ENCODE measurements at places on chromosomes 2 and 18.

DNA sequence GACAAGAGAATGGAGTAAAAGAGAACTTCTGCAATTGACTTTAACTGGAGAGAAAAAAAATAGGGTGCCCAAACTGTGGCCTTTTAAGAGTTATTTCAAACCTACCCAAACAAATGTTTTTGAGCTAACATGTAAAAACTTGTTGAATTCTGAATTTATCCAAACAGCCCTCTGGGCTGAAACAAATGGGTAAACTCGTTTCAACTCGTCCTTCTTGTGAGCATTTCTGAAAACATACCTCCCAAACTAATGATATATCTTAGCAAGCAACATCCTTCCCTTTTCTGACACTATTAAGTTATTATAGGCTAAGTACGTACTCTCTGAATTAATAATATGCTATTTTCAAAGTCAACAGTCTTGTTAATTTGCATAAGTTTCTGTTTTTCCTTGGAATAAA lies 793.0 kb upstream of the ACVR2A start:
- DNase-seq = no peak

DNA sequence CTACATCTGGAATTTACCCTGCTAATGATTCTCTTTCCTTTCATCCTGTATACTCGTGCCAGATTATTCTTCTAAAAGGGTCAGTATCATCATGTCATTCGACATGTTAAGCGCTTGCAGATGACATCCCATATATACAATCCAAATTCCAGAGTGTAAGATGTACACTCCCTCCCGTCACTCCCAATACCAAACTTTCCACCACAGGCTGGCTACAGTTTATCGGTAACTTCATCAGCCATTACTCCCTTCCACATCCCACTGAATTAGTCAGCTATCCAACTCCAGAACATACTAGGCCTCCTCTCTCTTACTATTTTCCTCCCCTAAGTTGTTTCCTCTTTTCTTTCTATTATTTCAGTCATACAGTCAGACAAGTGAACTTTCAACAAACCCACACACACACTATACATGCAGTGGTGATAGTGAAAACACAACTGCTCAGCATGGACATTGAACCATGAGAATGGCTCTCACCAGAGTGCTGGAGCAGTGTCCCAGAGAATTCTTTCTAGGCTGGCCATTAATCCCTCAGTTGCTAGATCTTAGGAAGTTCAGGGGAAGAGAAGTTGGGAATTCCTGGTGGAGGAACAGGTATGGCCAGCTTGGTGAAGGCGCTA lies 10.6 kb upstream of the NMI start:
- no peak for DNase-seq

- no peak for DNase-seq
Measured at GRCh38 chr2:238055841-238056240, 5.0 kb upstream of the SCLY start.

DNA sequence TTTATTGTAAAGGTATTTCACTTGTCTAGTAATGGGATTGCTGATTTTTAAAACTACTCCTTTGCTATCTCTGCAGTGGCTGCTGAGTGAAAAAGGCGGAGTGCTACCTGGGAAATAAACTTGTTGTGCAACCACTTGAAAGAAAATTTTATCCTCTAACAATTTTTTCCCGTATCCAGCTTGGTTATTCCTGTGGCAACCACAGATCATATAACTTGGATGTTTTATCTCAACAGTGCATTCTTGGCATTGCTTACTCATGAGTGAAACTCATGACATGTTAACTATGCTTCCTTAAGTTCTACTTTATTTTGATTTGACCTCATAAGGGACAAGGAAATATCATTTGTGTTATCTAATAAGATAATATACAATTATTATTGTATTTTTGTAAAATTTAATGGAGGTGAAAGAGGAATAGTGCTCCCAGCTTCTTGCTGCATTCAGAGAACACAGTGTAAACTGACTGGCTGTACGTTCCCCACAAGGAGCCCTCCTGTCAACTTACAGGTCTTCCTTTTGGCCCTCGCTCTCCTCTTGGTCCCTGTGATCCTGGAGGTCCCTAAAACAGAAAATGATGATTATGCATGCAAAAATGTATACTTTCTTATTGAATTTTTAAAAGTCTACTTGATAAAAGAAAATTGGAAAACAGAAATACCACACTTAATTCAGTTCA lies 82.7 kb downstream of the COL5A2 start:
- DNase-seq = no peak

- no peak for DNase-seq
Measured at GRCh38 chr2:84459944-84460429, 907 bp upstream of the SUCLG1 start.

GRCh38 chr2:44130441-44130840 lies 38.2 kb upstream of the PPM1B start:
- no peak for DNase-seq

- no peak for DNase-seq
Measured at GRCh38 chr2:144510294-144510991, 9.5 kb downstream of the ZEB2 start.

- no peak for DNase-seq
Measured at GRCh38 chr2:189147361-189147760, 32.2 kb downstream of the COL5A2 start.

- DNase-seq = no peak
Measured at GRCh38 chr18:79747156-79747845, 50.4 kb upstream of the KCNG2 start.

GRCh38 chr2:151757861-151758260 lies 23.6 kb upstream of the NEB start:
- DNase-seq = peak; percentile 56

- peak; percentile 8 for DNase-seq
Measured at GRCh38 chr2:168732100-168732499, 70.3 kb upstream of the NOSTRIN start.

- no peak for DNase-seq
Measured at GRCh38 chr2:187168720-187169713, 279.0 kb downstream of the CALCRL start.

All from DMS79 (cell line).